ENCODE measurements at places on chromosomes 3 and 15.

- DNase-seq, result no peak
Measured at GRCh38 chr3:50001511-50001910, 61.6 kb downstream of the RBM6 start.

GRCh38 chr3:145767909-145768308 lies 393.1 kb downstream of the PLOD2 start:
- DNase-seq, result no peak

DNA sequence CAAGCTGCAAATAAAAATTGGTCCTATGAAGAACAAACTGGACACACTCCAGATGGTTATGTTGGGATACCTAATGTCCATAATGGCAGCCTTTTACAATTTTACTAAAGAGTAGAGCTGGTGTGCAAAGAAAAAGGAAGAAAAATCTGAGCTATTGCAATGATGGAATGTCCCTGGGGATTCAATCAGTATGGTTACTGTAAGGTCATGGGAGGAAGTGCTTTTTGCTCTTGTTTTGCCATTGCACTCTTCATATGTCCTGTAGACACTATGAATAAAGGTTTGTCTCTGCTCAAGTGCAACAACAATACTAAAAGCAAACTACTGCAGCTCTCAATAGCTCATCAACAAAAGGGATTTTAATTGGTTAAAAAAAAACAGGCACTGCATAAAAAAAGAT lies 5.4 kb downstream of the PFN2 start:
- no peak for DNase-seq

DNA sequence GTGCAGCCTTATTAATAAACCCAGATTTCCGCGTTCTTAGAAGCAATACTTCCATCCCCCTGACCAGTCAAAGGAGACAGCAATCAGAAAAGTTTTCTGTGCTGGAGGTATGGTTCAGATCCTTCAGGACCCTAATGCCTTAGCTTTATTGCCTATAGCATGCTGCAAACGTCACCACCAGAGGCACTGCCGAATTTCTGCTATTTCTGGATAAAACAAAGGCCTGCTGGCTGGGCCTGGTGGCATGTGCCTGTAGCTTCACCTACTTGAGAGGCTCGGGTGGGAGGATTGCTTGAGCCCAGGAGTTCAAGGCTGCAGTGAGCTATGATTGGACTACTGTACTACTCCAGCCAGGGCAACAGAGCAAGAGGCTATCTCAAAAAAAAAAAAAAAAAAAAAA lies 407.2 kb downstream of the FOXP1 start:
- no peak for DNase-seq

GRCh38 chr3:71492974-71493771 lies 90.4 kb downstream of the FOXP1 start:
- DNase-seq, result no peak

- no peak for DNase-seq
Measured at GRCh38 chr3:69297501-69297900, 88.4 kb downstream of the FRMD4B start.

DNA sequence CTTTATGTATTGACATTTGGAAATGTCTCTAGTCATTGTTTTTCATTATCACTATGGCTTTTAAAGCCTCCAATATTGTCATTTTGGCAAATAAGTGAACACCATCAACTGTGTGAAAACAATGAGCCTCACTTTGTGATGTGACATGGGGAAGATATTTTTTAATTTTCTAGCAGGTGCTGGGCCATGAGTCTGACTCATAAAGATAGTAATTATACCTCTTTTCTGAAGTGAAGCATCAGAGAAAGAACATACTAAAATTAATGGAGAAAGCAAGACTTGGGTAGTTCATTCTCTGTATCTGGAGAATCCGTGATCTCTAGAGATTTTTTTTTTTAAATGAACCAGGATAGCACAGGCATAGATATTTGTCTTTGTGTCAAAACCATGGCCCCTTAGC lies 100.8 kb downstream of the CCNL1 start:
- no peak for DNase-seq

DNA sequence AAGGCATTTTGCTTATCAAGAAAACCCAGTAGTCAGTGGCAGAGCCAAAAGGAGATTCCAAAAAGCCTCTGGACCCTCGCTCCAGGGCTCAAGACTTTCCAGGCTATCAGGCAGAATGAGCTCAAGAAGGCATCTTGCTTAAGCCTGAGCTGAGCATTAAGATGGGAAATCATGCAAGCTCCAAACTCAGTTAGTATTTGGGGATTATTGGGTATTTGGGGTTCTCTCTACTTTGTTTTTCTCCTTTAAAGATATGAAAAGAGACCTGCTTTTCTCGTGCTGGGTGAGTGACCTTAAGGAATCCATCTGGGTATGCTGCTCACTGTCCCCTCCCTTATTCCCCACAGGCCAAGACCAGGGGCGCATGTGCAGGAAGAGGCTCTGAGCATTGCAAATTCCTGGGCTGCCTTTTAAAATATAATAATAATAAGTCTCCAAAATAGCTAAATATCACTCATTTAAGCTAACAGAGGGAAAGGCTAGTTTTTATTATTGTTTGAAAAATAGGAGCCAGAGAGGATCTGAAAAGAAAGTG lies 75.4 kb upstream of the HACD2 start:
- DNase-seq, result no peak

DNA sequence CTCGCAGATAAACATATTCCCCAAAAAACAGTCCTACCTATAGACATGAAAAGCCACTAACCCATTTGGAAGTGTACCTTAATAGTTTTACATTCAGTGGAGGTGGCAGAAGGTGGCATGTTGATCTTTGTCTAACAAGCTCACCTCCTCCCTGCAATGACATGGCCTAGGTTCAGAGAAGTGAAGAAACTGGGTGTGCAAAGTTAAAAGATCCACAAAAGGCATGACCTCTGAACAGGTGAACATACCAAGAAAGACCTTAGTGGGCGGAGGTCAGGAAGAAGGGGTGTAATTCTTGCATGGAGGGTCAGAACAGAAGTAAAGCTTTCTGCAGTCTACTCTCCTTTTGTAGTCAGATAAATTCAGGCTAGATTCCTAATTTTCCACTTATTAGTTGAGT lies 822 bp downstream of the MRPL3 start:
- no peak for DNase-seq

- no peak for DNase-seq
Measured at GRCh38 chr3:43922374-43922773, 231.6 kb downstream of the ABHD5 start.

DNA sequence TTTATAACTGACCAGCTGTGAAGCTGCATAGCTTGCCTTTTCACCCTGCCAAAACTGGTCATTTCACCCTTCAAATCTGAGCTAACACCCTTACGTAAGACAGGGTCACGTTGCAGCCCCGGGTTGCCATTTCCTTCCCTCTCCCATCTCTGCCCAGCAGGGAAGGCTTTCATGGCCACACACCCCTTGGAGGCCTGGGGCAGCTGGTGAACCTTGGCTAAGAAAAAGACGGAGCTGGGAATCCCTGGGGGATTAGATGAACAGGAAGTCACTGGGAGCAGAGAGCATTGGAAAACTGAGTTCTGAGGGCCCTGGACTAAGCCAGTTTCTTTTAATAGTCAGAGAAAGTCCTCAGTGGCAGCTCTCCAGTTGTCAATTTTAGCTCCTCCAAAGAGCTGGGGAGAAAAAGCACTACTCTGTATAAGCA lies 67.8 kb downstream of the TTC23 start:
- DNase-seq, result no peak

DNA sequence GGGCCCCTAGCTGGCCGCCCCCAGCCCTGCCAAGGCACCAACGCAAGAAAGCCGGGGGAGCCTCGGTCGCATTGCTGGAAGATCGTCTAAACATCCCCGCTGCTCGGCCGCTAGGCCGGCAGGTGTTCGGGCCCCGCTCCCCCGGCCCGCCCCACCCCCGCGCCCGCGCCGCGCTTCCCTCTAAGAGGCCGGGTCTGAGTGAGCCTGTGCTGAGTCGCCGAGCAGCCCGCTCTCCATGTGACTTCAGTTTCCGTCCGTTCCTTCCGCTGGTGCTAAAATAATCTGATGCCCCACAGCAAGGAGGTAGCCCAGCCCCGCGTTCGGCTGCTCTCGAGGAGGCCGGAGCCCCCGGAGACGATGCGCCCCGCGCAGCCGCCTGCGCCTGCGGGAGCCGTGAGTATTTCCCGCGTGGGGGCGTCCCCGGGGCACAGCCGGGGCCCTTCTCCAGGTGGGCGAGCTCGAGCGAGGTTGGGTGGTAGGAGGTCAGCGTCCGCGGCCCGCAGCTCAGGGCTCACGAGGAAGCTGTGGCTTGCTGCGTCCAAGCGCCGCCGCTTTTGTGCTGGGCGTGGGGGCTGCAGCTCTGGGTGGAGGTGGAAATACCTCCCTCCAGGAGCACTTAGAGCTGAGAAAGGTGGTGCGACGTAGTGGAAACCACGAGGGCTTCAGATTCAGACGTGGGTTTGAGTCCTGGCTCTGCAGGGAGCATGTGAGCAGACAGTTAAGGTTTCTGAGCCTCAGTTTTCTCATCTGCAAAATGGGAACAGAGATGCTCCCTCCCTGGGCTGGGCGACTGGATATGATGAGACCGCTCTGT lies at the start of gene NRROS:
Gene NRROS, plus strand, starts transcription at position 212 of the 814 bp plus-strand sequence. CDS start 14,846 bp downstream, outside the sequence.
- no peak for DNase-seq

GRCh38 chr15:73723191-73723590 lies 30.0 kb downstream of the INSYN1 start:
- no peak for DNase-seq

DNA sequence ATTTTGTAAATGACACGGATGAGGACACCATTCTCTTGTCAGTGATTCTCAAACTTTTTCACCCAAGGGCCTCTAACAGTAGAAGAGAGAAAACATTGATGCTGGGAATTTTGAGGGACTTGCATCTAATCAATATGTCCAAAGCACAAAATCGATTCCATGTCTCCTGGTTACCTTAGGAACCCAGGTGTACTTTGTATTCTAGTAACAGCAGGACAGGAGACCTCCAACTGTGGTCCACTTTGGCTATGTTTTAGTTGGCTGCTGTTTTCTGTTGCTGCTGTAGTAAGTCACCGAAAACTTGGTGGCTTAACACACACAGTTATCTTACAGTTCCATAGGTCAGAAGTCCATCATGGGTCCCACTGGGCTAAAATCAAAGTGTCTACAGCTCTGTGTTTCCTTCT lies 24.4 kb upstream of the ZBTB38 start:
- no peak for DNase-seq

DNA sequence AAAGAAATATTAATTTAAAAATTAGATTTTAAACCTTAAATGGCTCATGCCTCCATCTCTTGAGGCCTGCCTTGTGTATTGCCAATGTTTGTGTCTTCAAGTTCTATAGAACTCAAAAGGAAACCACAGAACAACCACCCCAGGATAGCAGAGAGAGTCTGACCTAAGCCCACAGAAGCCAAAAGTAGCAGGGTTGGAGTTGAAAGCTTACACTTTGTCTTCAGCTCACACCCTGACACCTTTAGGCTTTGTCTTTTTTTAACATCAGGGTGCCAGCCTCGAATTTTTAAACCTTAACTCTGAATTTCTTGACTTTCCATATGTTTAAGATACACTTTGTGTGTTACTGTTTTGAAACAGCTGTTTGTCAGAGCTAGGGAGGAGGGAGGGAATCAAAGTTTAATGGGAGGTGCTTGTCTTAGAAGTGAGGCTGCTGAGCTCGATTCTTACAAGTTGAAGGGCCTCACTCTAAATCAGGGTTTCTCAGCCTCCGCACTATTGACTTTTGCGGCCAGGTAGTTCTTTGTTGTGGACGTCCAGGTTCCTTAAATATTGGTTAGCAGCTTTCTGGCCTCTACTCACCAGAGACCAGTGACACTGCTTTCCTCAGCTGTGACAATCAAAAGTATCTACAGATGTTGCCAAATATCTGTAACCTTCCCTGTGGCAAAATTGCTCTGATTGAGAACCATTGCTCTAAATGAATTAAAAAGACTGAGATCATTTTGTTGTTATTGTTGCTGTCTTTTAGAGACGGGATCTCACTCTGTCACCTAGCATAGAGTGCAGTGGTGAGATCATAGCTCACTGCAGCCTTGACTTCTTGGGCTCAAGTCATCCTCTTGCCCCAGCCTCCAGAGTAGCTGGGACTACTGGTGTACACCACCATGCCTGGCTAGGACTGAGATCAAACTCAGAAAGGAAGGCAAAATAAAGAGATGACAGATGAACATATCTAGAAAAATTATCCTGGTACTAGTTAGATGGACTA lies 139.2 kb upstream of the EOMES start:
- DNase-seq, result no peak

DNA sequence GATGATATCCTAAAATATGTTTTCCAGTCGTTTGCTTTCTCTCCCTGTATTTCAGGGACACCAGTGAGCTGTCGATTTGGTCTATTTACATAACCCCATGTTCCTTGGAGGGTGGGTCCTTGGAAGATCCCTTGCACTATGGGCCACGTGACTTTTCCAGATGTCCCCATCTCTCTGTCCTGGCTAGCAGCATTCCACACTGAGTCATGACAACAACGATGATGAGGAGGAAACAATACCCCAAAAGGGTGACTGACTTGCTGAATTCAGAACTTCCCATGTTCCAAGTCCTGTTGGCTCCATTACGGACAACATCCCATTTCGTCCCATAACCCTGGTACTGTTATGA lies 134.3 kb downstream of the NSMCE3 start:
- no peak for DNase-seq

DNA sequence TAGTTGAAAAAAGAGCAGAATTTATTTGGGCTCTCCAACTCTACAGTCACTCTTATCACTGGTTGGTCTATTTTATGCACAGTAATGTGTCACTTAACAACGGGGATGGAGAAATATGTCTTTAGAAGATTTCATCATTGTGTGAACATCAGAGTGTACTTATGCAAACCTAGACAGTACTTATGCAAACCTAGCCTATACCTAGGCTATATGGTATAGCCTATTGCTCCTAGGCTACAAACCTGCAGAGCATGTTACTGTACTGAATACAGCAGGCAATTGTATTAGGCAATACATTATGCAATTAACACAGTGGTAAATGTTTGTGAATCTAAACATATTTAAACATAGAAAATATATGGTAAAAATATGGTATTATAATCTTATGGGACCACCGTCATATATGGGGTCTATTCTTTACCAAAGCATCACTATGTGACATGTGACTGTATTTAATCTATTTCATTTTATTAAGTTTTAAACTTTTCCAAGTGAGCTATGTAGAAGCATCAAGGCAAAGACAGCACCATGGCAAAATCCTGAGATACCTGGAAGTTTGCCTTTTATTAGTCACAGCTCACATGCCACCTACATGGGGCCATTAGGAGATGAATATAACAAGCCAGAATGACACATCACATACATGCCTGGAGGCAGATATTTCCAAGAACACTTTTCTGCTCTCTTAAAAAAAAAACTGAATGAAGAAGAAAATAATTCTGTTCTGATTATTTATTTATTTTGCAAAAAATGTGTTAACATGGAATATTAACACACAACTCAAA lies 537.4 kb downstream of the TUSC7 start:
- DNase-seq, result no peak

DNA sequence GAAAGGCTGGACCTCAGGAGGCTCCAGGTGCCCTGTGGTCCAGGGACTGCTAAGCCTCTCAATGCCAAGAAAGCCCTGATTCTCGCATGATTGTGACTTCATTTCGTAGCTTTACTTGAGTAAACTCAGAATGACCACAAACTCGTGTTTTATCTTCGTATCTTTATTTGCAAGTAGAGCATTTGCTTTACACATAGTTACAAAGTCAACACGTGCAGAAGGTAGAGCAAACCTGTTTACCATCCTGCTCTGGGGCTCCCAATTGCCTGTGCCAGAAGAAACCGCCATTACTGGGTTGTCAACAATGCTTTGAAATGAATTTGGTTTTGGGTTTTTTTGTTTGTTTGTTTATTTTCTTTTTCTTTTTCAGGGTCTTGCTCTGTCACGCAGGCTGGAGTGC lies 5.8 kb upstream of the MESP1 start:
- DNase-seq, result no peak
